CD8-positive, alpha-beta T cell (primary cell): ENCODE measurements at places on chromosomes 12 and 14.

DNA sequence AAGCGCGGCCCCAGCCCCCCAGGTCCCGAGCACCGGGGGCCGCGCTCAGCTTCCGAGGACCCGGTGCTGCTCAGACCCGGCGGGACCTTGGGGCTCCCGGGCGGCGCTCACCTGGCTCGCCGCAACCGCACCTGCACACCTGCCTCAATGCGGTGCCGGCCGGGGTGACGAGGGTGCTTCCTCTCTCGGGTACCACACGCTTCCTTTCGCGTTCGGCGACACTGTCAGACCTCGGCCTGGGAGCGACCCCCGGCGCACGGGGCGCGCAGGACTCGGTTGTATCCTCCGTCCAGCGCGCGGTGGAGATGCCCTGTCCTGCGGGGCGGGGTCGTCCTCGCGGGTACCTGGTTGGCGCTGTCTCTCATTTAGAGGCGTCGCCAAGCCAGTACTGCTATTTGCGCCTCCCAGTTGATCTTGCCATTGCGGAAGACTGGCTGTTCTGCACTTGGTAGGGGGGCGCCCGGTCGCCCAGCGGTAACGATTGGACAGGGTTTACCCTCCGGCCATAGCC is 718 bp downstream of the PACS2 start:
- DNase-seq, result peak; percentile 72

DNA sequence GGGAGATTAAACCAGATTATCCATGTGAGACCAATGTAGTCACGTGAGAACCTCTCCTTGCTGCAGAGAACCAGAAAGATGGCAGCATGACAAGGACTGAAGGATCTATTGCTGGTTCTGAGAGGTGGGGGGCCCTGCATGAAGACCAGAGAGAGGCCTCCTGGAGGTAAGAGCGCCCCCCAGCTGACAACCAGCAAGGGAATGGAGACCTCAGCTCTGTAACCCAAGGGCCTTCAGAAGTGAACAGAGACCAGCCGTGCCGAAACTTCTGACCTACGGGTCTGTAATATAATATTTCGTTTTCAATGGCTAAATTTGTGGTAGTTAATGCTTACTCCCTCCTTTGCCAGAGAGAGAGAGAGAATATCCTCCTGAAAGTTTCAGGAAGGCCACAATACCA is 524.1 kb upstream of the TBX3 start:
- no peak for DNase-seq

DNA sequence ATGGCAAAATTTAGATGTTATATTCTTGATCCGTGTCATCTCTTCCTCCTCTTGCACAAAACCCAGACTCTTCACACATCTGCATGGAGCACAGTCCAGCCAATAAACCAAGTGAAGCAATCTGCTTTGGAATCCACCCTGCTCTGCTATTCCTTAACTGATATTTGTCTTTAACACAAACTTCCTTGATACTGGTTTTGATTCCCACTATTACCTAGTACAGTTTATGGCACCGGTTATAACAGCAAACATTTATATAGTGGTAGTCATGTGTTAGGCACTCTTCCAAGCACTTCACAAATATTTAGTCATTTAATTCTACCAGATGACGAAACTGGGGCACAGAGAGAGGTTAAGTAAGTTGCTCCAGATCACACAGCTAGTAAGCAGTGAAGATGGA is 12.5 kb downstream of the STYK1 start:
- DNase-seq, result no peak

DNA sequence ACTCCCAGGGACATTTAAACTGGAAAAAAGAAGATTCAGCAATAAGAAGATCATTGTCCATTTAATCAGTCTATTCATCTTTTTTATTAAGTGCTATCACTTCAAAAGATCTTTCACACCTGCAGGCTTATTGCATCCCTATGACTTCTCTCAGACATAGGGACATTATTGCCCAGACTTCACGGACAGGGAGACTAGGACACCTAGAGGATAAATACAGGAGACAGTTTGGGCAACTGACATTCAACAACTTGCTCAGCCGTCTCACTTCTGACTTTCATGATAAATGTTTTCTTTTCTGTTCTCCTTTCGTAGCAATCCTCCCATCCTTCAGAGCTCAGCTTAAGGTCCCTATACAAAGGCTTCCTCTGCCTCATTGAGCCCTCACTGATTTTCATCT is 84.3 kb downstream of the TMEM30B start:
- no peak for DNase-seq

- DNase-seq, result no peak
These were observed 101.9 kb upstream of the RTL1 start for GRCh38 chr14:101005447-101005846.

DNA sequence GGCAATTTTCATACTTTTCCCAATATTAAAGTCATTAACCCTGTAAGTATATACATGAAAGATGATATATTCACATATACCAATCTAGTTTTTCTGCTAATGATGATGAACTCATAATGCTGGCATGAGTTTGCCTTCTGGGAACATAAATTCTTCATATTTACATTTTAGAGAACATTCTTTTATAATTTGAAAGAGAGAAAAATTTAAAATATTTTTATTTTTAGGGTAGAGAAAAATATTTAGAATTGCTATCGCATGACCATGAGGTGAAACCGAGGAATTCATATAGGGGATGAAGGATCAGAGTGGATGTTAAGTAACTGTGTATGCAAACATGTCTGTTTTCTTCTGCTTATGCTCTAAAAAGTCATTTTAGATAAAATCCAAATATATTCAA is 825.3 kb upstream of the FLRT2 start:
- no peak for DNase-seq

GRCh38 chr12:2667716-2668440 is 126.9 kb upstream of the FKBP4 start:
- DNase-seq, result no peak

GRCh38 chr14:58882577-58883018 is 244.8 kb downstream of the DACT1 start:
- DNase-seq, result no peak

DNA sequence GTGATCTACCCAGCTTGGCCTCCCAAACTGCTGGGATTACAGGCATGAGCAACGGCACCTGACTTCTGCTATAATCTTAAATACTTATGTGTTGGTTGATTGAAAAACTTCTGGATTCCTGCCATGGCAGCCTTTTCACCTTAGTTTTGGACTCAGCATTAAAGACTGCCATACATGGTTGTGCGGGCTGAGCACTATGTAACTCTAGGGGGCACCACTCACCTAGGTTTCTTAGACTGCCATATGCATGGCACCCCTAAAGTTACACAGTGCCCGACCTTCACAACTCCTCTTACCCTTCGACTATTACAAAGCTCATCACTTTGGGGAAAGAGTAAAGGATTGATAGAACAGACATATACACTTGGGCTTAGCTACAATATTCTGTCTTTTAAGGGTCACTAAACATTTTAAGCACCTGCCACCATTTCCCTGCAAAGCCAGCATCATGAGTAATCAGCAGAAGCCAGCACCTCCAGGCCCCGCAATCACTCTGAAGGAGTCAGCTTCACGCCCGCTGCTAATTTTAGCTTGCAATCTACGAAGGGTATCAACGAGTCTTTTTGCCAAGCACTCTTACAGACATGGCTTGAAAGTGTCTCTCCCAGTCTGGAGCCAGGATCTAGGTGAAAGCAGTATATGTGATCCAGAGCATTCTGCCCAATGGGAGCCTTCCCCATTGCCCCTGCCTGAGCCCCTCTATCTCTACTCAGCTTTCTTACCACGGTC is 59.8 kb downstream of the SUDS3 start:
- DNase-seq, result no peak

DNA sequence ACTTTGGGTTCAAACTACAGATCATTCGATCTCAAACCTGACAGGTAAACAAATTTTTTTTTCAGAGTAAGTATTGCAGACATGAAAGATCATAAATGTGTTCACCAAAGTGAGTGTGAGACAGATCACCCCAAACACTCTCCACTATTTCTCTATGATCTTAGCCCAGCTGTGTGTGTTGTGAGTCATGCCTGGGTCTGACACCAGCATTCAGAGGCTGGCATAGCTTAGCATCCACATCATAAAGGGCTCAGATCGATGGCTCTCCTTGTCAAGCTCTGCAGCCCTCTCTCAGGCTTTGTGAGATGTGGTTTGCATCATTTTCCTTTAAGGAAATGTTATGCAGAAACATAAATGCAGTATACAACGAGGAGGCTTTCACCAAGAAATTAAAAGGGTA is 164.9 kb downstream of the ETV6 start:
- DNase-seq, result no peak

GRCh38 chr12:128323145-128323920 is 56.4 kb downstream of the TMEM132C start:
- no peak for DNase-seq

DNA sequence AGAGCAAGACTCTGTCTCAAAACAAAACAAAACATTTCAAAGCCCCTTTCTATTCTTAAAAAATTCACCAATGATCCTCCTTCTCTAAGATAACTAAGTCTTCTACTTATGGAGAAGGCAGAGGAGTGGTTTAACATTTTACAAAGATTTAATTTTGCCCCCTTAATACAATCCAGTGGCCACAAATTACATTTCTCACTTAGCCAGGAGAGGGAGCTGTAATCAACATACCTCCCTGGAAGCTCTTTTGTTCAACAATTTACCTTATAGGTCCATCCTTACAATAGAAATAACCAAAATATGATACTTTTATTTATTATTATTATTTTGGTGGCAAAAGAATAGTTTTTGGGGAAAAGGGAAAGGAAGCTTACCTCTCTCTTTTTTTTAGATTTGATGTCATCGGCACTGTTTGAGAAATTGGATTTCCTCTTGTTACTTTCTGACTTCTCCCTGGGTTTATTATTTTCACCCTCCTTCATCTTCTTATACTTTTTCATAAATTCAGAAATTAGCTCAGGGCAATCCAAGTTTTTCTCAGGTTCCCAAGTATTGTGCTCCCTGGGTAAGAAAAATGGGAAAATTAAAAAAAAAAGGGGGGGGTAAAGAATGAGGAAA is 28.1 kb downstream of the CBX5 start:
- no peak for DNase-seq

DNA sequence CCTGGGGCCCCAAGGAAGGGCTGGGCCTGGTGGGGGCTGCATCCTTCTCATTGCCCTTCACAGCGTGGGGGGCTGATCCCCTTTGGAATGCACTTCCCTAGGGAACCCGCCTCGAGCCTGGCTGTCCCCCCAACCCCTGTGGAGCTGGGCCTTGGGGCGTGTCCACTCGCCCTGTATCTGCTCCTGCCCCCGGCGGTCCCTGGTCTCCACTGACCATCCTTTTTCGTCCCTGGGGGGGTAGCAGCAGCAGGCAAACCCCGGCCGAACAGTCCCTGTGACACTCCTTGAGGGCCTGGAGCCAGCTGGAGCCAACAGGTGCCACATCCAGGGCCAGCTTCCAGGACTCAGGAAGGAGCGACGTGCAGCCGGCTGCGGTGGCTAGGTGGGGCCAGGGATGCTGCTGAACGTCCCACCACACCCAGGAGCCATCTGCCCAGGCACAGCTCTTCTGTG is 9.4 kb upstream of the GPR132 start:
- DNase-seq, result no peak

DNA sequence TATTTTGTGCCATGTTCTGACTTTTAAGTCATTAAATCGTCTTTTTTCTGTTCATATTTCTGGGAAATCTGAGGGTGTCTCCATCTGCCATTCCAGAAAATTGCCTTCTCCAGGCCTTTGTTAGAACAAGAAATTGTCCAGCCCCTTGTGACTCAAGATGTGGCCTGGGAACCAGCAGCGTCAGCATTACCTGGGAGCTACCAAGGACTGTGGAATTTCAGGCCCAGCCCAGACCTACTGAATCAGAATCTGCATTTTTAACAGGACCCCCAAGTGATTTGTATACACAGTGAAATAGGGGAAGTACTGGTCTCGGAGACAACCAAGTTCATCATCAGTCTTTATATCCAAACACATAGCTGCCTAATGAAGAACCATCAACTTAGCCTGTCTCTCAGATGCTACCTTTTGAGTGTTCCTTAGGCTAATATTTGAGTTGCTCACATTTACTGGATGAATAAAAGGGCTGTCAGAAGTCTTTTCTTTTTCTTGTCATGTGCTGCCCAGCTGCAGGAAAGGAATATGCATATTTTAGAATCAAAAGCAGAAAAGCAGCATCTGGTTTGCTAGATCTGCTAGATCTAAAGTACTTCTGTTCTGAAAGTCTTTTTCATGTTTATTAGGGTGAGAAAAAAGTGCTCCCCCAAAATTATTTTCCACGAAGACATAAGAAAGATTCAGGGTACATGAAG is 21.2 kb downstream of the GPHB5 start:
- no peak for DNase-seq

- no peak for DNase-seq
These were observed 341.4 kb downstream of the ADAMTS20 start for GRCh38 chr12:43210485-43211192.

- DNase-seq, result no peak
These were observed 276.5 kb downstream of the ZFP36L1 start for GRCh38 chr14:68516342-68516741.

- no peak for DNase-seq
These were observed 287.0 kb upstream of the FKBP4 start for GRCh38 chr12:2507814-2508213.

- peak; percentile 82 for DNase-seq
These were observed 5.1 kb downstream of the ADCY4 start for GRCh38 chr14:24329736-24330135.

DNA sequence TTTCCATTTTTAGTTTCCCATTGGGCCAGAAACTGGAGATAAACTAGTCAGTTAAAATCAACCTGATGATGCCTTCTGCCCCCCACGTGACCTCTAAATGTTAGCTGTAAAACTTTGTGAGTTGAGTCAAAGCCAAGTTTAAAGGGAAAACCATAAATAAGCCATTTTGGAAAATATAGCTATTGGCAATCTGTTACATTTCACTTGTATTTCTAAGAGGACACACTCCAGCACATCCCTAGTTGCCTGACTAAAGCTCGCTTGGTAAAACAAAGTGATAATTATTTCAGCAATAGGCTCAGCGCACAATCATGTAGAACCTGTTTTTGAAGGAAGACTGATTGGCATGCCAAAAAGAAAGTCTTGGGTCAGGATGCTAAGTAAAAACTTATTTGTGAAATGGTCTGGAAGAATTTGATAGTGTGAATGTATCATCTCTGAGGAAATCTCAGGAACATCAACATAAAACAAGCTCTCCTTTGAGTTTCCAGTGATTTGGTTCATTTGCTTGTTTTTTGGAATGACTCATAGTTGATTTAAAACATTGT is 49.2 kb upstream of the AEBP2 start:
- DNase-seq, result no peak

- no peak for DNase-seq
These were observed 128.9 kb upstream of the CCND2 start for GRCh38 chr12:4144676-4145075.

DNA sequence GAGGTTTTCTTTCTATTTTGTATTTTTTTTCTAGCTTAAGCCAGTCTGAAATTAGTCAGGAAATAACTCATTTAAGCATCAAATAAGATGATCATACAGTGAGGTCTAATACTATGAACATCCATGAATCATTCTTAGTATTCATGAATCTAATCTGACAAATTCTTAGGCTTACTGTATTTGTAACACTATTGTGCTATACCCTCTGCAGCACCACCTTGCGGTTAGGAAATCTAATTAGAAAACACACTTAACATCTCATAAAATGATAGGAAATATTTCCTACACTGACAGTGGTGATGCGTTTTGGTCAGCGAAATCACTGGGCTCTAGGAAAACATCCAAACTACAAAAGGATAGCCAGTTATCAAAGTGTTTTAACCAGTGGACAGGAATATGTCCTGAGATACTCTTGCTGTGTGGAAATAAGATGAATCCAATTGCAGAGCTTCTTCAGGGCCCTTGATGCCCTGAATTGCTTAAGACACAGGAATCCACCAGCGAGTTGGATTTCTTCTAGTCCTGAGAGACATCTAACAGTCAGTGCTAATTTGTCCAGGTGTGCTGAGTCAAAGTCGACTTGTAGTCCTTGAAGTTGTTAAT is 109.3 kb upstream of the MYF6 start:
- DNase-seq, result no peak
